ENCODE measurements at places on chromosomes 7 and 10.

GRCh38 chr10:122321960-122322359 lies 50.9 kb downstream of the BTBD16 start:
- no peak for DNase-seq

- no peak for DNase-seq
Measured at GRCh38 chr7:134941952-134942351, 44.4 kb upstream of the AGBL3 start.

- DNase-seq, result no peak
Measured at GRCh38 chr7:1979591-1980560, 252.9 kb downstream of the MAD1L1 start.

DNA sequence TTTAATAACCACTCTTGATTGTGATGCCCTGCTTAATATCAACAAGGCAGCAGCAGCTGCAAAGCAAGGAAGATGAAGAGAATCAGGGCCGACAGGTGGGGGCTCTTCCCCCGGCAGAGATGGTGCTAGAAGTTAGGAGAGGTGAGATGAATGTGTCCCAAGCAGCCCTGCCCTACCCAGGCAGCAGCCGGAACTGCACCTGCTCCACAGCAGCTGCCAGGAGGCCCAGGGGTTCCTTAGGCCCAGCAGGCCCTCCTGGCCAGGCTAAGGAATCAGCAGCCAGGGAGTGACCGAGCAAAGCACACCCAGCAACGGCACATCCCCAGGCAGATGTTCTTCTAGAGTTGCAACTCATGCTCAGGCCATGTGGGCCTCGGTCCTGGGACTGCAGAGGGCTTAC lies 17.9 kb downstream of the AFAP1L2 start:
- no peak for DNase-seq

- no peak for DNase-seq
Measured at GRCh38 chr10:78777466-78777865, 291.3 kb upstream of the ZMIZ1 start.

GRCh38 chr7:2681929-2682799 lies 5.8 kb upstream of the AMZ1 start:
- DNase-seq, result no peak

DNA sequence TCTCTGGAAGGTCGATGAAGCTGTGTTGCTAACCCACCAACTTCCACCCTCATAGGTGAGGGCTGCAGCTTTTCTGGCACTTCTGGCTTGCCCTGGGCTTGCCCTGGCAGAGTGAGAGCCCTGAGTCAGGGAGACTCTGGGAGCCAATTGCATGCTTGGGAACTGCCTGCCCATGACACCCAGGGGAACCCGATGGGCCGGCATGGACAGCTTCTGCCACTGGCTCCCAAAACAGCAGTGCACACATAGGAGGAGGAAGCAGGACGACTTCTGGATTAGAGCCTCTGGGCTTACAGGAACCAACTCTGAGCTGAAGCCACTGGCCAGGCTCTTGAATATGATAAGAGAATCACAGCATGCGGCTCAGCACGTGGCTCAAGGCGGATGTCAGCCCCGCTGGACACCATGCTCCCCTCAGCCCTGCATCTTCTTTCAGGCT lies 135.2 kb upstream of the UNC5B start:
- no peak for DNase-seq

GRCh38 chr7:5462216-5462615 lies 38.6 kb upstream of the TNRC18 start:
- no peak for DNase-seq

- no peak for DNase-seq
Measured at GRCh38 chr10:44899450-44900080, 11.6 kb upstream of the TMEM72 start.

DNA sequence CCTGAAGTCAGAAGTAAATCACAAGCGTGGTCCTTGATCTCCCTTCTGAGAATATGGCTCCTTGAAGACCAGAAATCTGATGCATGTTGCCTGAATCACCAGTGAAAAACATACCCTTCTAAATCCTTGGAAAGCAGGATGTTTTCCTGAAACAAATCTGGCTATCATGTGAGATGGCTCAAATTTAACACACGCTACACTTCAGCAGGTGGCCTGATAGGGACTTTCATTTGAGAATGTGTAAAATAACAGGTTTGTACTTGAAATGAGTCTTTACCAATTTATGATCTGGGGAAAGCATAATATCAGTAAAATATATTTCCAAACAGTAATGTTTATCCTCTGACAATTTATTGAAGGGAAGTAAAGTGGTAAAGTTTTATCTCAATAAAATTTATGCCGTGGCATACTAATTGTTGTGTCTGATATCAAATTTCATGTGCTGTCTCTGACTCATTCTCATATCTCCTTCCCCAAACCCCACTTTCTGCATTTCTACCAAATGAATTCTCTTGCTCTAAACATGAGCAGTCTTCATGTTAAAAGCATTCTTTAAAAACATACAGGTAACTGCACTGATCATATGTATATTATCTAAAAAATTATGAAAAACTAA lies 17.4 kb downstream of the CYP3A4 start:
- no peak for DNase-seq

GRCh38 chr10:110032801-110033700 lies 25.3 kb downstream of the ADD3 start:
- DNase-seq, result no peak

DNA sequence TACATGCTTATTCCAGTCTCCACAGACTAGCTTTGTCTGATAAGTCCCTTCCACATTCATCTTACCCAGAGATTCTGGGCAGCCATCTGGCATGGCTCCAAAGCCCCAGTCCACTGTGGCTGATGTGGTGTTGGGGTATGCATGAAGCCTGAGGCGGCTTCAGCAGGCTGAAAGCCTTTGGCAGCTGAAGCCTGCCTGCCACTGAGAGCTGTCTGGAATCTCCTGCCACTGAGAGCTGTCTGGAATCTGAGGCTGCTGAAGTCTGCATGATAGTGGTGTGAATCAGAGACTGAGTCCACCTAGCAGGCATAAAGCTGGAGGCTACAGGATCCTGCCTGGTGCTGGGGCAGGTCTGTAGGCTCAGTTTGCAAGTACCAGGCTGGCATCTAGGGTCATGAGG lies 87.1 kb downstream of the DYNC1I1 start:
- no peak for DNase-seq

DNA sequence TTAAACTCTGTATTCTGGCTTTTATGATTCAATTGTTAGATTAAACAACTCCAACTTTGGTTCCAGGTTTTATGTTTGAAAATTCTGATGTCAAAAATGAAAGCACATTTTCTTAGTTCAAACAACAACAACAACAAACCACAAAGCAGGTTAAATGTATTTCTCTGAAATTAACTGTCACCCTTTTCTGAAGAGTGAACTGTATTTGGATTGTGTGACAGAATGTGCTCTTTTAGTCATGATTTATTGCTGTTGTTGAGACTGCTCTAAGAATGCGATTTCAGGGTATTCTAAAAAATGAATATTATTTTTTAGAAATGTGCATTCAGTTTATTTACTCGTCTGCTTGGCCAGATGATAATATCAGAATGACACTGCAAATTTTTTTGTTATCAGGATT lies 144.1 kb downstream of the GNAI1 start:
- DNase-seq, result no peak

DNA sequence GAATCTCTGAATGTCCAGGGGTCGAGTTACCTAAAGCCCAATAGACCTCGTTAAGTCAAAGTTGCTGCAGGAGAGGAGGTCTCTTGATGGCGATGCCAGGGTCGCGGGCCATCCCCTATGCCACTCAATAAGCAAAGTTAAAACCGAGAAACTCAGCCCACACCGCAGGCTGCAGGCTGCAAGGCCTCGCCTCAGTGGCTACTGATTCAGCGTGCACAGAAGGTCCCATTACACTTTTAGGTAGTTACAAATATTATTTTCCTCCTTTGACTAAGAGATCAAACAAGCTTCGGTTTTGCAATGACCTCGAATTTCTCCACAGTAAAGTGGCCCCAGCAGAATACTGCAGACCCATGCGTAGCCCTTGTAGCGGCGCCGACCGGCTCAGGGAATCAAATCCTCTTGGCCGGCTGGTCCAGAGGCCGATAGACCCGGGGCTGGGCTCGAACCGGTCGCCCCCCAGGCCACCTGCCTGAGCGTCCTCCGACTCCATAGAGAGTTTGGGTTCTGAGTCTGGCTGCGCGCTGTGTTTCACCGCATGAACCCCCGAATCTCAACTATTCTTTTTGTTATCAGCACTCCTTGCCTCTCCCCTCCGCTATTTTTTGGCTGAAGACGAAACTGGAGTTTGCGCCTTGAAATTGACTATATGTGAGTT lies 2.3 kb downstream of the C1QL3 start:
- no peak for DNase-seq

GRCh38 chr10:126551202-126551601 lies 119.3 kb downstream of the C10orf90 start:
- no peak for DNase-seq

DNA sequence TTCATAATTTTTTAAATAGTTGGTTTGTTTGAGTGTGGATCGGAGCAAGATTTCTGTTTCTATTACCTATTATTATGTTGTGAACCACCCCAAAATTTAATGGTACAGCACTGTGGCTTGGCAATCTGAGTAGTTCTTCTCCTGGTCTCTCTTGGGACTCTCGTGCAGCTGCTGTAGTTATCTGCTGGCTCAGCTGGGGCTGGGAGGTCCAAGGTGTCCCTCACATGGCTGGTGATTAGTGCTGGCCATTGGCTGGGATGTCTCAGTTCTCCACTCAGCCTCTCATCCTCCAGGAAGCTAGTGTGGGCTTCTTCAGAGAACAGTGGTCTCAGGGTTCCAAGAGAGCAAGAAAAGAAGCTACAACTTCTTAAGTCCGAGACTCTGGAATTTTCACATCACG lies 15.4 kb downstream of the NPFFR1 start:
- DNase-seq, result no peak

DNA sequence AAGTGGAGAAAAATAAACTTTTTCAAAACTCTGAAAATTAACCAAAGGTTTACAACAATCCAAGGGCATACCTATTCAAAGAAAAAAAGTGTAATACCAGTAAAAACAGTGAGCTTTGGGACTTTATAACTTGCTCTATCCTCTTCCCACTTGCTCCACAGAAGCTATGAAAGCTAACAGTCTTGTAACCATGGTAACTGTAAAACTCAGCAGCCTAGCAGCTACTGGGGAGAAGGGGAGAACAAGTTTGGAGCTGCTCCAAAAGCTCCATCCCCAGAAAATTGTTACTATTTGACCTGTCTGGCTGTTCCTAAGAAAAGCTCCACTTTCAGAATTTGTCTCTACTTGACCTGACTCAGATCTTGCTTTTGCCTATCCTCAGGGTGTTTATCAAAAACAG lies 191.5 kb downstream of the OTUD1 start:
- no peak for DNase-seq

GRCh38 chr7:31123726-31124125 lies 71.6 kb downstream of the ADCYAP1R1 start:
- DNase-seq, result no peak

DNA sequence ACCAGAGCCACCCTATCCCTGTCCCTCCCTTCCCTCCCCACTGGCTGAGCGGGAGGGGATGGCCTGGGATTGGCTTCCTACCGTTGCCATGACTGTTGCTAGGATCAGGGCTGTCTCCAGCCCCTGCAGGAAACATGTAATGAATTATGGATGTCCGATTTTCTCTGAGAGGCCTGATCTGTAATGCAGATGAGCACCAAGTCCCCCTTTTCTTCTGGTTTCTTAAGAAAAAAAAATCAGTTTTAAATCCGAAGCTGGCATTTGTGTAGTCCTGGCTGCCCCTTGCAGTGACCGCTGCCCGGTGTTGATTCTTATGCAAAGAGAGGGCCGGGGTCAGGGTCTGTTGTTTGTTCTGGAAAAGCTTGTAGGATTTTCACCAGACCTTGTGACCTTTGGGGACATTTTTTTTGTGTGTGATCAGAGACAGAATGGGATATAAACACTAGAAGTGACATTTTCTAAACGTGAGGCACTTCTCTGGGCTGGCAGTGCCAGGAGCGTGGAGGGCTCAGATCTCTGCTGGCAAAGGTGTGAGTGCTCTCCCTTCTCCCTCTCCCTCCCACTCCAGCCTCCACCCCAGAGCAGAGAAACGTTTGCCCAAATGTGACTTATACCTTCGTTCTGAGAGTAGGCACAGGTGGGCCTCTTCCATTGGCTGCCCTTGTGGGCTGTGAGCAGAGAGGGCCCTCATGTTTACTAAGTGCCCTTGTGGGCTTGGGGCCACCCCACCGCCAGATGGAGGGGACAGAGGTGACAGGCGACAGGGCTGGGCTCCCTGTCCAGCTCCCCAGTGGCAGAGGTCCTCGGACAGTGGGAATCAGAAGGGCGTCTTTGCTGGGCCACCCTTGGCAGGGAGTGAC lies 127.5 kb downstream of the DNAJB6 start:
- no peak for DNase-seq

DNA sequence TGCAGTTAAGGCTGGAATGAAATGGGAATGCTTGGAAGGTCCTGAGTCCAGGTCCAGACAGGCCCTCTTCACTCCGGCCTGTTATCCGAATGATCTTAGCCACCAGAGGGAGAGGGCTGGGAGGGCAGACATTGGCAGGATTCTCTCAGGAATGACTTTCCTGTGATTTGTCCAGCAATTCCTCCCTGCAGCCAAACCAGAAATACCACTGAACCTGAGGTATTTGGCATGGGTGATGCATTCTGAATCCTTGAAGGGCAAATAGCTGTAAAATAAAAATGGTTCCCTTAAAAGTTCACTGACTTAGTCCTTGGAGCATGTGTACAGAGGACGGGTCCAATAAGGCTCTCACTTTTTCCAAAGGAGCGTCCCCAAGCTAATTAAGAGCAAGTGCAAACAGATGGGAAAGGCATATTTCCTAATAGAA lies 77.5 kb upstream of the HABP2 start:
- no peak for DNase-seq

- no peak for DNase-seq
Measured at GRCh38 chr10:122054048-122055025, 65.4 kb downstream of the TACC2 start.

GRCh38 chr10:124288486-124288885 lies 130.2 kb downstream of the OAT start:
- no peak for DNase-seq

GRCh38 chr7:35758421-35758820 lies 42.4 kb upstream of the SEPTIN7 start:
- no peak for DNase-seq

GRCh38 chr10:78808736-78809367 lies 259.9 kb upstream of the ZMIZ1 start:
- no peak for DNase-seq

DNA sequence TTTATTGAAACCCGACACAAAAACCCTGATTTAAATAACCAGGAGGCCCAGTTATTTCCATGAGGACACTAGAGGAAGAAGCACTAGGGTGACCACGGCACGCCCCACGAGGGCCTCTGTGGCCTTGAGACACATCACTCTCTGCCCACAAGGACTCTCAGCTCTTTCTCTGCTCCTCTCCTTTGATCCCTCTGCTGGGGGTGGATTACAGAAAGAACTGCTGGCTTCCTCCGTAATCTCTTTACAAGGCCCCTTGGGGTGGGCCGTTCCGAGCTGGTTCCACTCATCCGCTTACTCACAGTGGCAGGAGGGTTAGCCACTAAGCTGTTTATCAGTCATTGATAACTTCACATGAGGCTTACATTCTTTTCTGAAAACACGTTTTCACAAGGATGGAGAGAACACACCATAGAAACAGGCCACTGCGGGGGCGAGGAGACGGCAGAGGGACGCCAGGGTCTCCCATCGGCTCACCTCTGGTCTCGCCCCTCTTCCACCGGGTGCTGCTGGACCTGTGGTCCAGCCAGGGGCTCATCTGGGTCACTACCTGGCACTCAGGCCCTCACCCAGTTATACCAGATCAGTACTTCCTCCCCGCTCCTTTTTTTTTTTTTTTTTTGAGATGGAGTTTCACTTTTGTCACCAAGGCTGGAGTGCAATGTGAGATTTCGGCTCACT lies 17.6 kb upstream of the PFKFB3 start:
- DNase-seq, result no peak

GRCh38 chr7:40475681-40475982 lies 340.8 kb downstream of the SUGCT start:
- DNase-seq, result no peak

GRCh38 chr10:14459665-14460064 lies 128.9 kb upstream of the FRMD4A start:
- DNase-seq, result no peak
